ENCODE measurements at places on chromosomes 4 and X.

DNA sequence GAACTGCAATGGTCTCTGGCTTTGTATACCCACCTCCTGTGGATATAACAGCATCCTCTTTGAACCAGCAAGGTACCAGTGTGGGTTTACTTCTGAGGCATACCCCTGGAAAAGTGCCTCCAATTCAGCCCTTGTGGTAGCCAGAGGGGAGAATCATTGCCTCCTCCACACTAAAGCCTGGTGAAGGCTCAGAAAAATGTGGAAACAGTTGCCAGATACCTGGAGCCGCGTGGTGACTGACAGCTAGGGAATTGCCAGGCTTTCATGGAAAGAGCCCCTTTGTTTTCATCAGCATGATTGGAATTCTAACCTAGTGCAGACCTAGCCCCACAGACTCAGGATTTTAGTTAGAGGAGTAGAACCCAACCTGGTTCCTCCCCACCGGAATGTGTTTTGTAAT, 168.6 kb upstream of the KLF3 start:
- no peak for DNase-seq

DNA sequence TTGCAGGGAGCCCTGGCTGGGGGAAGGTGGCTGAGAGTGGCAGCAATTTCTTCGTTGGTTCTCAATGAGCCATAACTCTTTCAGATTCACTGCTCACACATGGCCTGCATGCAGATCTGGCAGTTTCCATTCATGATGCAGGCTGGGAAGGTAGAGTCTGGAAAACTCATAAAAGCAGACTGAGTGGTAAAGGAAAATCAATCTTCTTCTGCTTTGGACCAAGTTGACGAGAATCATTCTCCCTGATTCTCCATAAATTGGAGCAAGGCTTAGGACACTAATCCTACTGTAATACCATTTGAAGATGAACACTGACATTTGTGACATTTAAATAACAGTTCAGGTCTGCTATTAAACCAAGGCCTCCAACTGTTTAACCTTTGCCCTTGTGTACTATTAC, 35.3 kb upstream of the HAND2 start:
- DNase-seq = no peak

DNA sequence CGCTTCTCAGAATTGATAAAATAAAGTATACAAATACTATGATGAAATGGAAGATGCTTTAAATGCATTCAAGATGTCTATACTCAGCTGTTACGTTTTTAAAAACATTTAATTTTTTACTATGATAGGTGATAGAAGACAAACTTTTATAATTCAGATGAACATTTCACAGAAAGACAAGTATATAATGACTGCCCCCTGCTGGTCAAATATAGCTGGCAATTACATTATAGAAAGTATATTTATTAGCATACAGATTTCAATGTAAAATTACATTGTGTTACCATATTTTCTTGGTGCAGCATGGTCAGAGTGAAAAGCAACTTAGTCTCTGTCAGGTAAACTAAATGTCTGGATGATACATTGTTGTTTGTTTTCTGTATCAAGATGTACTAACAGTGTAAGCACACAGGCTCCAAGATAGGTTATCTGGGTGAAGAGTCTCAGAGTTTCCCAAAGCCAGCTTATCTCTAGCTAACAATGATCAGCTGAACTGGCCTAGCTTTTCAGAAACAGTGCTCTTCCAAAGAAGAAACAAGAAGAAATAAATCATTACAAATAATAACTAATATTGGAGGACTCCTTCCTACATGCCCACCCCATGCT, 54.1 kb downstream of the SRPX start:
- DNase-seq = no peak

- DNase-seq = no peak
Observed at GRCh38 chr4:124931050-124931449, 218.5 kb upstream of the ANKRD50 start.

DNA sequence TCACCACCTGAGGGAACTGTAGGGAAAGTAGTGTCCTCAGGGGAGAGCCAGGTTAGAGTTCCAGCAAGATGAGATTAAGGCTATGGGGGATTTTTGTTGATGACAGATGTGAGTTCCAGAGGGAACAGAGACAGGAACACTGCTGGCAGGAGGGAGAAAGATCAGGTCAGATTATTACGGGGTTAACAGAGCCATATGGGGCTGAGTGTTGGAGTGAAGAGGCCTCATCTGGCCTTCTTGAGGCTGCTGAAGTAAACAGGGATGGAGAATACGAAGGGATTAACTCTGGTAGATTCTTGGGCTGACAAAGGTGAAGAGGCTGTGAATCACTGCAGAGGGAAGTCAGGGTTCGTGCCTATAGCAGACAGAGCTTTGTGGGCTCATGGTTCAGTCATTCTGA, 47.9 kb upstream of the POU4F2 start:
- no peak for DNase-seq

DNA sequence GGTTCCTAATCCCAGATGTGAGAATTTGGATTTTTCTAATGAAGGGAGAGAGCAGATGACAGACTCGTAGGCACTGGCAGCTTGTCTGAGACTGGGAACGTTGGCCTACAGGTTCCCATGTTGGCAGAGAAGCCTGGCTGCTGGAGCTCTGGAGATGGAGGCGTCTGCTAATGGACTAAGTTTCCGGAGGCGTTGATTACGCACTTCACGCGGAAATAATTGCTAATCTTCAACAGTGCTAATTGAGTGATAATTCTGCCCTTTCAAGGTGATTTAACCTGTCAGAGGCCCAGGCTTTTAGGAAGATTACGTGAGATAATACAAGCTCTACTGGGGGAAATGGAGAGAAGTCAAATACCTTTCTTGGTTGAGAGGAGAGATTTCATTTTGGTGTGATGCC, 77.4 kb downstream of the PSAPL1 start:
- no peak for DNase-seq

- DNase-seq = no peak
Observed at GRCh38 chr4:98555798-98556445, 102.5 kb downstream of the TSPAN5 start.

GRCh38 chrX:40468033-40468846, 112.5 kb upstream of the ATP6AP2 start:
- DNase-seq = peak; percentile 38

- DNase-seq = no peak
Observed at GRCh38 chr4:106704253-106704870, 331.8 kb downstream of the DKK2 start.

GRCh38 chr4:15254236-15254880, 173.5 kb upstream of the C1QTNF7 start:
- DNase-seq = no peak

DNA sequence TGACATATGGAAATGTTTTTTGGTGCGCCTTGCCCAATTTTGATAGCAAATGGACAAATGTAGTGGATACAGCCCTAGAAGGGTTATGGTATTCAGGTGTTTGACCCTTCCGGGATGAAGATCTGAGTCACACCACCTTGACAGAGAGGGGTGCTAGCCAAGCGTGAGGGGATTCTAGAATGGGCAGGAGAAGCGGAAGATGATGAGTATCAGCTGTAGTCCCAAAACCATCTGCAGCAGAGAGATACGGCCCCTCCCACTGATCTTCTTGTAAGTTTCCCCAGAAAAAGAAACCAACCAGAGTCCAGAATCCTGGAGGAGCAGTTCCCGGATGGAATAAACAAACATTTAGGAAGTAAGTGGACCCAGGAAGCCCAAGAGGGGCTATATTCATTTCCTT, 18.1 kb downstream of the DCHS2 start:
- no peak for DNase-seq
